Sigmoid colon (tissue), 7 donors: ENCODE measurements at places on chromosomes 5 and 9. TPM values are rescaled to one million over a fixed set of nuclear protein-coding genes. Genes with fewer than 3 reads are reported as not detected.

GRCh38 chr5:8470489-8470888 is 601.5 kb downstream of the MTRR start:
- DNase-seq, result no peak
- no peaks in the 10 kb centered on the region for H3K4me1 ChIP-seq
- no peak overlapping the region for H3K4me3 ChIP-seq
- H3K27me3 ChIP-seq, result no peaks in the 10 kb centered on the region
- no peak overlapping the region for H3K27ac ChIP-seq

GRCh38 chr9:132181796-132182313 is 20.0 kb downstream of the NTNG2 start:
- H3K27me3 ChIP-seq, result peaks cover 50% of the 10 kb centered on the region
- no peaks in the 10 kb centered on the region for H3K4me1 ChIP-seq
- no peaks in the 10 kb centered on the region for H3K36me3 ChIP-seq
- H3K27ac ChIP-seq, result no peak overlapping the region

DNA sequence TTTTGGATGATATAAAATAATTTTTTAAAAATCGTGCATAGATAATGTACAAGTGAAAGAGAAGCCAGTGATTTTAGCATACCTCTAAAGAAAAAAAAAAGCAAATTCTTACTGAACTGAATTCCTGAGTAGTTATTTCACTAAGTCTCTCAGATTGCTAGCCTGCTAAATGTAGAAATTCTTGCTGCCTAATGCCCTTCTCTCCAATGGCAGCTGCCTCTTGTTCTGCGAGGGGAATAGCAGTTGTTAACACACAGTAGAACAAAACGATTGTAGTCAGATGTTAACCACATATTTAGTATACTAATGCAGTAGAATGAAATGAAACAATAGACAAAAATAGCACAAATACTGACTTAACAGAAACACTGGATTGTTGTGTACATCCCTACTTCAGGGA is 26.8 kb downstream of the SMAD5 start:
- H3K4me3 ChIP-seq, result no peak overlapping the region
- no peak for DNase-seq
- no peaks in the 10 kb centered on the region for H3K4me1 ChIP-seq

DNA sequence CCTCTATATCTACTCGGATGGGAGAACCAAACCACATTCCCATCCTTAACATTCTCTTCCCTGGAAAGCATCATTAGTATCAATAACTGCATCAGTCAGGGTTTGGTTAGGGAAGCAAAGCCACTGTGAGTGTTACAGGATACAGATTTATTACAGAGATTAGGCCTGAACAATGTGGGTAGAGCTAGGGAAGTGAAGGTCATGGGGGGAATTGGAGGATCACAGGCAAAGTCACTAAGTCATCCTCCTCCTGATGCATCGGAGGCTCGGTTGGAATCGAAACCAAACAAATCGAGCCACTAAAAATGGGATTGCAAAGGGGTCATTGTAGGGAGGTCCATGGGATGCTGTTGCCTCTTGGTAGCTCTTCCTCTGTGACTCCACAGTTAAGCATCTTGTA is 61.8 kb upstream of the ZBTB43 start:
- H3K4me3 ChIP-seq, result no peak overlapping the region
- DNase-seq, result no peak
- no peaks in the 10 kb centered on the region for H3K27me3 ChIP-seq
- H3K27ac ChIP-seq, result no peak overlapping the region
- no peaks in the 10 kb centered on the region for H3K36me3 ChIP-seq
- H3K4me1 ChIP-seq, result no peaks in the 10 kb centered on the region

DNA sequence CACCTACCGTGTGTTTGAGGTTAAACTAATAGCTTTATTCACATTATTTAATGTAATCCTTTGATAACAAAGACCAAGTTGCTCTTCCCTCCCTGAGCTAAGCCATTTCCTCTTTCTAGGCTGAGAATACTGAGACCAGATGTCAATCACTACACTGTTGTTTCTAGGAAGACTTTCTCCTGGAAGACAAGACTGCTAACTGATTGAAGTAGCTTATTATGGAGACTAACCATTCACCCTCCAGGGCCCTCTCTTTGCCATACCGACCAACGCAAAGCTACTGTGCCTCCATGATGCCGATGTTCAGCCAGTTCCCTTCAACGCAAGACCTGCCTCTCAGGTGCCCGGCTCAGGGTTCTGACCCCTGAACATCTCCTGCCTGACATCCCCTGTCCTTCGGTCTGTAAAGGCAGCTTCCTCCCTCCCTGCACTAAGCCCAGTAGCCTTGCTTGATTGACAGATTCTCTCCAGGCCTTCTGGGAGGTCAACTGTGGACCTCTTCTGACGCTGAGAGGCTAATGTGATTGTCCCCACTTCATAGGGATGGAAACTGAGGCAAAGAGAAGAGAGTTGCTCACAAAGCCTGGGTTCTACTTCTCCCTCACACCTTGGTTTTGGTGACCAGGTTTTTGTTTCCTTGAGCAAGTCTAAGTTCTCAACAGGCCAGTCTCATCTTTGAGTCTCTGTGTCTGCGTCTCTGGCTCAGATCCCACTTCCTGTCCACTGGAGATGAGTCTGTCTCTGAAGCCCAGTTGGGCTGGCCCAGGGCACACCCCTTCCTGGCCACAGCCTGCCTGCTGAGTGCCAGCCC is 259.7 kb upstream of the IRX2 start:
- DNase-seq, result peak; percentile 29
- H3K27me3 ChIP-seq, result no peaks in the 10 kb centered on the region
- no peak overlapping the region for H3K4me3 ChIP-seq
- H3K4me1 ChIP-seq, result no peaks in the 10 kb centered on the region
- no peaks in the 10 kb centered on the region for H3K36me3 ChIP-seq

DNA sequence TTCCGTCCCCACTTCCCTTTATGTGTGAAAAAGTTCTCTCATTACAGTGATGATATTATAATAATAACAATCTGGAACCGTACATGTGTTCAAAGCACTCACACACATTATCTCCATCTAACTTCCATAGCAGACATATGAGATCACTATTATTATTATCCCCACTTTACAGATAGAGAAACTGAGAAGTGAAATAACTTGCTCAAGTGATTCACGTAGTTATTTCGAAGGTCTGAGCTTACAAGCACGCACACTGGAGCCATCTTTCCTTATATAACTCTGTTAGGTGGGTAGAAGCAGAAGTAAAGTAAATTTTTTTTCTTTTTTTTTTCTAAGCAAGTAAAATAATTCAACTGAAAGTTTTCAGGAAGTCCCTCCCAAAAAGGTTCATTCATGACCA is 62.9 kb upstream of the PTGER4 start:
- H3K27ac ChIP-seq, result no peak overlapping the region
- H3K4me1 ChIP-seq, result no peaks in the 10 kb centered on the region

DNA sequence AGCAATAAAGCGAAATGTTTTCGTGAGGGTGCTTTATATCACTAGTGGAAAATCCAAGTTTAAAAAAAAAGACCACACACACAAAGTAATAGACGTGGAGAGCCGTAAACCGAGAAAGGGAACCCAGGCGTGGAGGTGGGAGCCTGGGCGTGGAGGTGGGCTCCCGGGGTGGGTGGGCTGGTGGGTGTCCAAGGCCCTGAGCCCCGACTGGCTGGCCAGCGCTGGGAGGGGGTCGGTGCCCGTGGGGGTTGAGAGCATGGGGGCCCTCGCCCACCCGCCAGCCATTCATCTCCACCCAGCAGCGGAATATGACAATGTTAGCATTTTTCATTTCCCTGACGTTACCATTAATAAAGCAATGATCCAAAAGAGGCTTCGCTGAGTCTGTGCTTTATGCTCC is 135.0 kb downstream of the MVB12B start:
- no peak overlapping the region for H3K27ac ChIP-seq
- no peak overlapping the region for H3K4me3 ChIP-seq
- no peak for DNase-seq
- no peaks in the 10 kb centered on the region for H3K27me3 ChIP-seq
- H3K36me3 ChIP-seq, result peaks cover 5% of the 10 kb centered on the region

DNA sequence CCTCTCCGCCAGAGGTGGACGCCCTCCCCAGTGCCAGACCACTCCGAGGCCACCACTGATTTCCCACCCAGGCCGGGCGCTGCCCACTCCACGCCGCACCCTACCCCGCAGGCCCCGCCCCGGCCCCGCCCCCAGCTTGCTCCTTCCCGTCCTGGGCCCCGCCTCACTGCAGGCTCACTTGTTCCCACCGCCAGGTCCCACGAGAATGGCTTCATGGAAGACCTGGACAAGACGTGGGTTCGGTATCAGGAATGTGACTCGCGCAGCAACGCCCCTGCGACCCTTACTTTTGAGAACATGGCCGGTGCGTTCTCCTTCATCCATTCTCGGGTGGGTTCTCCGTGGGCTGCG is 6.5 kb downstream of the LRRC26 start:
- H3K27me3 ChIP-seq, result peaks cover 100% of the 10 kb centered on the region
- H3K4me3 ChIP-seq, result peak overlapping the region; percentile 33
- DNase-seq, result no peak
- no peaks in the 10 kb centered on the region for H3K36me3 ChIP-seq
- no peak overlapping the region for H3K27ac ChIP-seq

DNA sequence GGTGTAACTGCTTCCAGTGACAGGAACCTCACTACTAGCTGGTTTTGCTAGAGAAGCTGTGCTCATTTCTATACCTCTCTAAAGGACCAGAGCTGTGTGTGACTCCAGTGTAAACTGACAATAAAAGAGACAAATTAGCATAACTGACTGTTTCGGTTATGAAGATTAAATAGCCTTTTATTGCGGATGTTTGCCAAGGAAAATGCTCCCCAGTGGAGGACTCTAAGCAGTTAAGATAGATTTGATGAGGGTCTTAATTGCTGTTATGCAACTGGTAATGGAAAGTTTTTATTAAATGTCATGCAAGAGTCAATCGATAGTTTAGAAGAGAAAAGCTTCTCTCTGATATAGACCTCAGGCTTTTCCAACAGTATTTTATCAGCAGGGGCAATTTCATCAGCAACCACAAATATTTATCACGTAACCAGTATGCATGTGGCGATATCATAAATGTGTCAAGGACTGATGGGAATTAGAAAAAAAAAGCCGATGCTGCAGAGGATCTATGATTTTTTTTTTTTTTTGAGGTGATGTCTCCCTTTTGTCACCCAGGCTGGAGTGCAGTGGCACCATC is 275.2 kb upstream of the DMAC1 start:
- H3K27me3 ChIP-seq, result no peaks in the 10 kb centered on the region
- H3K4me1 ChIP-seq, result no peaks in the 10 kb centered on the region
- H3K36me3 ChIP-seq, result no peaks in the 10 kb centered on the region

DNA sequence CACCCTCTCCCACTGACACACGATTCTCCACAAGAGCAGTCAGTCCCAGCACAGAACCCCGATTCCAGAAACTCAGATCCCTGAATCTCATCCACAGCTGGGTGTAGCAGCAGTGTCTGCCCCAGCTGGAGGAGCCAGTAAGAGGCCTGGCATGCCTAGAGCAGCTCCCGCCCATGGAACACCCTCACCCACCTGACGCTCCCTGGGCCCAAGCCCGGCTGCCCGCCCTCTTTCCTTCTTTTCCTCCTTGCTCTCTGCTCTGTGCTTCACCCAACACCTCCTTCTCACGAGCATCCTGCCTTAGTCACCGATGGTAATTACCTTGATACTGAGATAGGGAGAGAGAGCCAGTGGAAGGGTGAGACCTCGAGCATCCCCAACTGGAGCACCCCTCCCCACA is 8.7 kb downstream of the PCDH1 start:
- no peak overlapping the region for H3K4me3 ChIP-seq
- H3K27ac ChIP-seq, result no peak overlapping the region
- DNase-seq, result no peak
- H3K4me1 ChIP-seq, result no peaks in the 10 kb centered on the region
- H3K27me3 ChIP-seq, result peaks cover 36% of the 10 kb centered on the region
- H3K36me3 ChIP-seq, result no peaks in the 10 kb centered on the region

- H3K27ac ChIP-seq, result no peak overlapping the region
- no peaks in the 10 kb centered on the region for H3K4me1 ChIP-seq
- no peak for DNase-seq
- H3K4me3 ChIP-seq, result no peak overlapping the region
- H3K36me3 ChIP-seq, result peaks cover 3% of the 10 kb centered on the region
- no peaks in the 10 kb centered on the region for H3K27me3 ChIP-seq
These were observed 41.4 kb downstream of the CCDC180 start for GRCh38 chr9:97348871-97349270.

DNA sequence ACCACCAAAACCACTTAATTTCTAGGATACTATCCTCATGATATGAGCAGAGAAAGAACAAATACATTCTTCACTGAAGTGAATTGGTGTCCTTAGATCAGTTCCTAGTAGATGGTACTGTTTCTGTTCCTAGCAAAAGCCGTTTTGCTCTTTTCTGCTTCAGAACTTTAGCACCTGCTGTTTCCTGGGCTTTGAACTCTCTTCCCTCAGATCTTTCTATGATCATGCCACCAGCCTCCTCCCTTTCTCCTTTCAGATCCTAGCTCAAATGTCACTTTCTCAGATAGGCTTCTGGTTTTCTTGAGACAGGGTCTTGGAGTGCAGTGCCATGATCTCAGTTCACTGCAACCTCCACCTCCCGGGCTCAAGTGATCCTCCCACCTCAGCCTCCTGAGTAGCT is 118.0 kb downstream of the EGFLAM start:
- H3K36me3 ChIP-seq, result no peaks in the 10 kb centered on the region
- H3K27me3 ChIP-seq, result no peaks in the 10 kb centered on the region
- H3K4me1 ChIP-seq, result no peaks in the 10 kb centered on the region
- H3K27ac ChIP-seq, result no peak overlapping the region

DNA sequence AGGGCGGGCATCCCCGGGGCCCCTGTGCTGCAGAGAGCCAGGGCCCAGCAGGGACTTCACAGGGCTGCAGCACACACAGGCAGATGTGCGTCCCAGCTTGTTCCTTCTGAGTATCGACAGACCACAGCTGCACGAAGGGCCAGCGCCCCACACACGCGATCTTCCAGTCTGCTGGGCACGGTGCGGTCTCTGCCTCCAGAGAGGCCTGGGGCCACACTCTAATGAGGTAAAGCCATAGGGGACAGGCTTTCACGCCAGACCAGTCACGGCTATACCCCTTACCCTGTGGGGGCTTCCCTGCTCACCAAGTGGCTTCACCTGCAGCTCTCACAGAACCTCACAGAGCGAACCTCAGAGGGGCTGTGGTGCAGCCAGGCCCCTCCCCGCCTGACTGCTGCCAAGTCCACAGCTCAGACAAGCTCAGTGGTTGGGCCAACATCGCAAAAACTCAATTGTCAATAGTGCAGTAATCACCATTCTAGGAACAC is 82.2 kb downstream of the SHB start:
- H3K27ac ChIP-seq, result no peak overlapping the region
- no peaks in the 10 kb centered on the region for H3K27me3 ChIP-seq
- no peak for DNase-seq
- H3K4me3 ChIP-seq, result no peak overlapping the region

Gene CDKN2B-AS1
- 250 TPM for polyA plus RNA-seq

Gene CXCL14
- 56.7 TPM for polyA plus RNA-seq

Gene PPIC
- polyA plus RNA-seq, result 27.0 TPM

Gene POLR3G
- polyA plus RNA-seq, result 1.8 TPM

Gene FAM78A
- polyA plus RNA-seq, result 0.60 TPM

Gene PMPCA
- polyA plus RNA-seq, result 49.9 TPM

Gene FLT4
- 0.23 TPM for polyA plus RNA-seq

Gene ELOVL7
- polyA plus RNA-seq, result 1.2 TPM

Gene UBE2QL1
- polyA plus RNA-seq, result 0.22 TPM

Gene PTPN3
- 25.0 TPM for polyA plus RNA-seq
